ENCODE measurements at places on chromosomes 1 and 21.
A peak's percentile ranks its signal among the peaks of the same experiment; 100 is the strongest.

- DNase-seq: no peak
Measured at GRCh38 chr1:58031416-58031815, 515.1 kb downstream of the OMA1 start.

DNA sequence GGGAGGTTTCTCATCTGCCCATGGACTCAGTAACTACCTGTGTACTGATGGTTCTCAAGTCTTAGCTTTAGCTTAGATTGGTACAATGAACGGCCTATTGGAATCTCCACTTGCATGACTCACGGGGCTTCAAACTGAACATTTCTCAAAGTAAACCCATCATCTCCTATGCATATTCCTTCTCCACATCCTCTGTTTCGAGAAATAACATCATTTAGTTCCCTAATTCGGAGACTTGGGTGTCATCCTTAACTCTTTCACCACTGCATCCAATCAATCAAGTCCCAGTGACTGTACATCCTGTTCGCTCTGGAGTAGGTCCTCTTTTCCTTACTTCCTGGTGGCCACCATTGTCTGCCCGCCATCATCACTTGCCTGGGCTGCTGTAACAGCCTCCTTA, 55.8 kb downstream of the LGR6 start:
- no peak for DNase-seq

DNA sequence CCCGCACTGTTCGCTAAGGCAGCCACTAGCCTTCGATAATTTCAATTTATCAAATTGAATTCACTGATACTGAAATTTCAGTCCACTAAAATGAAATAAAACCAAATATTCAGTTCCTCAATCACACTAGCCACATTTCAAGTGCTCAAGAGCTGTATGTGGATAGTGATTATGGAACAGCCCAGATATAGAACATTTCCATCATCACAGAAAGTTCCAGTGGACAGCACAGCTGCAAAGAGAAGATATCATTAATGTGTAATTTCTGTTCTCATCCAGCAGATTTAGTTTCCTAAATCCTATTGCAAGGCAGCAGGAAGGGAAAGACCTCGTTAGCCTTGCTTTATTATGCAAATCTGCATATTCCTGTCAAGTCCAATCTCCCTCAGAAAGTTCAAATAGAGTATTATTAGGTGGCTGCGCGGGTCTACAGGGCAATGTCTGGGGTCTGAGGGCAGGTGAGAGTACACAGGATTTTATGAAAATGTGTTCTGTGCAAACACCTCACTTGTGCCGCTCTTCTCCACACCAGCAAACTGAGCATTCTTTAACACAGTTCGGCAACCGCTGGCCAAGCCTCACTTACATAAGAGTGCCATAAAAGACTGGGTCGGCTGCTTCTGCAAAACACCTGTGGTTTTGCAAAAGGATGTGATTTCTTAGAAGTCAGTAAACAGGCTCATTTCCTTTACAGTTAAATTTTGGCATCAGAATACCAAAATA, 22.4 kb downstream of the CAPZB start:
- DNase-seq: no peak

DNA sequence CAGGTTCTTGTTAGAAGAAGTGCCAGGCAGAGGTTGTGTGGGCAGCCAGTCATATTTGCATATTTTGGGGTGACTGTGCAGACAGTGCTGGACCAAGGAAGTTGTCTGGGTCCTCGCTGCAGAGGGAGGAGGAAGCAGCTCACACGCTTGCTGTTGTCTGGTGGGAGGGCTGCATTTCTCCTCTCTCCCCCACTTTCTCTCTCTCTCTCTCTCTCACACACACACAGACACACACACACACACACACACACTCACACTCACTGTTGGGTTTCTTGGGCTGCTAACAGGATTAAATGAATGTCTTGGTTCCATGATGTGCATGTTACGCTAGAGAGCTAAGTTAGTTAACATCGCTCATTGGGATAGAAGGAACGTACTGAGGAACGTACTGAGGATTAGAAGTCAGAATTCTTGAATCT, 72.9 kb downstream of the AGPAT3 start:
- DNase-seq: no peak

DNA sequence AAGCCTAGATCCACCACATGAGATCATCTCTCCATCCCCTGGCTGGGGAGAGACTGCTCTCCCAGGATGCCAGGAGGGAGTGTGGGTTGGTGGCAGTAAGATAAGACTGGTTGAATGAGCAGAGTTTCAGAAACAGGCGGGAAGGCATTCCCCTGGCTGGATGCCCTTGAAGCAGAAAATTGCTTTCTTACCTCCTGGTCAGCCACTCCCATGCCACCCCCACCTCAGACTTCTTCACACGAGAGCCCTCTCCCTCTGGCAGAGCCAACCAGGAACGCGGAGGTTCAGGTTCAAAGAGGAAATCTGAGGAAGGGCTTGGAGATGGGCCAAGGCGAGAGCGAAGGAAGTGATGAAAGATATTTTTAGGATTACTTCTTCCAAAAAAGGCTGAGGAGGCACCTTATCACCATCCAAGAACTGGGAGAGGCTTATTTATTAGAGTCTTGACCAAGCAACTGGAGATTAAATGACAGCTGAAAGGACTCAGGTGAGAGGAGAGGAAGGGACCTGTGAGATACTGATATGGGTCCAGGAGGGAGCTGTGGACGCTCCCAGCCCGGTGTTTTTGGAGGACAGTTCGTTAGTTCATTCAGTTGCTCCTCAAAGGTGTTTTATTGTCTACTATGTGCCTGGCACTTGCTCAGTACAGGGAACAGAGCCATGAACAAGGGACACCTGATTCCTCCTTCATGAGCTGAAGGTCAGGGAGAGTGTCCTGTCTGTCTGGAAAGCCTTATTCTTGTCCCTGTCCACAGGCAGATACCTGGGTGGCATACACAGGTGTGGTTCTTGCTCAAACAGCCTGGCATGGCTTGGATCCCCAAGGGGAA, 18.9 kb upstream of the SLC26A9 start:
- DNase-seq: peak; percentile 86

DNA sequence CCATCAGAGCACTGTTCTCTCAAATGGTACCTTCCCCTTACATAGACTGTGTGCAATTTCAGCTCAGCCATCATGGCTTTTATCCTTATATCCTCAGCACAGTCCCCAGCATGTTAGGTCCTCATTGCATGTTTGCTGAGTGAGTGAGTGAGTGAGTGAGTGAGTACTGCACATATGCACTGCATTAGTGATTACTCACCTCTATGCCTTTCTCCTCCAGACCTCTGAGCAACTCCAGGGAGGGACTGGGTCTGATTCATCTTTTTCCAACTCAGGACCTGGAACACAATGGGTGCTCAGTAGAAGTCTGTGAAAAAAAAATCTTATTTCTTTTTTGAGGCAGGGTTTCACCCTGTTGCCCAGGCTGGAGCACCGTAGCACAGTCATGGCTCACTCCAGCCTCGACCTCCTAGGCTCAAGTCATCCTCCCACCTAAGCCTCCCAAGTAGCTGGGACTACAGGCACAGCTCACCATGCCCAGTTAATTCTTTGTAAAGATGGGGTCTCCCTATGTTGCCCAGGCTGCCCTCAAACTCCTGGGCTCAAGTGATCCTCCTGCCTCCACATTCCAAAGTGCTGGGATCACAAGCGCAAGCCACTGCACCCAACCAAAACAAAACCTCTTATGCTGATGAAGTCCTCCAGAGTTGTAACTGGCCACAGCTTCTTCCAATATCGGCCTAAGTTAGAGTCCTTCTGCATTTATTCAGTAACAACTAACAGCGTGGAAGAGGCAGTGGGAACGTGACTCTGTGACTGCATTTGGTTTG, 23.7 kb downstream of the RNU5D-1 start:
- no peak for DNase-seq

- DNase-seq: no peak
Measured at GRCh38 chr1:25795211-25795610, 4.8 kb upstream of the SELENON start.

DNA sequence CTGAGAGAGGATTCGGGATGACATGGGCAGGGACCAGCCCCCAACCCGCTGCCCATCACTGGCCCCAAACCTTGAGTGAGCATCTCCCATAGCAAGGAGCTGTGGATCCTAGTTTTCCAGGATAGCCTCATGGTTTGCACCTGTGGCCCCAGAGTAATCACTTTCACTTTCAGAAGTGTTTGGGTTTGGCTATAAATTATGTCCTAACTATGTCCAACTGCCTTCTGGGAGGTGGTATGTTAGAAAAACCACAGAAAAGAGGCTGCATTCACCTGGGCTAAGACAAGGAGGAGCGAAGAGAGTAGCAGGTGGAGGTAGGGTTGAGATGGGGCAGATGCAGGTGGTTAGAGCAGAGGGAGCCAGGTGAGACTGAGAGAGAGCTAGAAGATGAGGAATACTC, 19.4 kb upstream of the CLIC6 start:
- DNase-seq: no peak

GRCh38 chr1:182032251-182032650, 29.3 kb downstream of the ZNF648 start:
- DNase-seq: no peak

GRCh38 chr1:89382479-89382878, 18.6 kb downstream of the GBP6 start:
- no peak for DNase-seq

DNA sequence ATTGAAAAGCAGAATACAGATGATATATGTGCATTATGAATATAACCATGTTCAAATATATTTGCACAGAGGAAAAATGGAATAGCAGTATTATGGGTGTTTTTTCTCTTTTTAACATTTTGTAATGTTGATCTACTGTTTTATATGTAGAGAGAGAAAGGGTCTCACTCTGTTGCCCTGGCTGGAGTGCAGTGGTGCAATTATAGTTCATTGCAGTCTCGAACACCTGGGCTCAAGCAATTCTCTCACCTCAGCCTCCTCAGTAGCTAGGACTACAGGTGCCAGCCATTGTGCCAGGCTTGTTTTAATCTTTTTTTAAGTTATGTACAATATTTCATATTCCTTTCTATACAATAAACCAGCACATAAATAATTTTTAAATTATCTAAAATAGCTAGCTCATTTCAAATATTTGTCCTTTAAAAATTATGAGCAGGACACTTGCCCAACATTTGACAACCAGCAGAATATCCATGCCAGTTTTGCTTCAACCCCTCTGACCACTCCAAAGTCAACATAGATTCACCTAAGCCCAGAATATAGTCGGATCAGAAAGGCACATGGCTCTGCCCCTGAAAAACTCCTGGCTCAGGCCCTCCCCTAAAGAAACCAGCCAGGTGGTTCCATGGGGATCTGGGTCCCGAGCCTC, 29.8 kb downstream of the ZNF281 start:
- no peak for DNase-seq

GRCh38 chr1:11501491-11501897, 22.5 kb downstream of the DISP3 start:
- DNase-seq: no peak

GRCh38 chr1:218983848-218984247, 189.8 kb upstream of the LYPLAL1 start:
- no peak for DNase-seq

- DNase-seq: no peak
Measured at GRCh38 chr1:40392221-40392620, 18.7 kb downstream of the SMAP2 start.

DNA sequence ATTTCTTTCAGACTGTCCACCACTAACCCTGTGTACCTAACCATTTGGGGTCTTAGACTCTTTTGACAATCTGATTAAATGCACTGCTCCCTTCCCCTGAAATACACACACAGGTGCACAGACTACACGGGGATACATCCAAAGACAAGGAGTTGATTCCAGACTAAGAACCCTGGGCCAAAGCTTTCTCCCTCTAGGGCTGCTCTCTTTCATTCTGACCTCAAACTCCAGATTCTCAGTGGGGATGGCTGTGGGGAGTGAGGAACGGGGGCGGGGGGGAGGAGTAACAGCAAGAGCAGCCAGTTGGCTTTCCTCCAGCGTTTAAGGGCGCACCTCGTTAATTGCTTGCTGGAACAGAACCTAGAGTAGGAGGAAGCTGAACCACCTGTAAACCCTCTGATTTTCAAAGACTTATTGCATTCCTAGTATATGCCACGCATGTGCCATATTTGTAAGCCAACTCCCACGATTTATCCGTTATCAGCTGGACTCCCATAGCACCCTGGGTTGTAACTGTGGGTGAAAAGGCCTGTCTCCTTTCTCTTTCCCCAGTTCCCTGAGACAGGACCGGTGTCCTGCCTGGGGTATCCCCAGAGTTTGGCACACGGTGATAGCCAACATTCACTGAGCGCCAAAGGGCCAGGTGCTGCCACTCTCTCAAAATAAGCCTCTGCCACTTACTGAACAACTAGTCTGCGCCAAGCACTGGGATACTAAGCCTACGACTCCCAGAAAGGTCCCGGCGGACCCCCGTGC, 920 bp downstream of the MTHFR start:
- no peak for DNase-seq

DNA sequence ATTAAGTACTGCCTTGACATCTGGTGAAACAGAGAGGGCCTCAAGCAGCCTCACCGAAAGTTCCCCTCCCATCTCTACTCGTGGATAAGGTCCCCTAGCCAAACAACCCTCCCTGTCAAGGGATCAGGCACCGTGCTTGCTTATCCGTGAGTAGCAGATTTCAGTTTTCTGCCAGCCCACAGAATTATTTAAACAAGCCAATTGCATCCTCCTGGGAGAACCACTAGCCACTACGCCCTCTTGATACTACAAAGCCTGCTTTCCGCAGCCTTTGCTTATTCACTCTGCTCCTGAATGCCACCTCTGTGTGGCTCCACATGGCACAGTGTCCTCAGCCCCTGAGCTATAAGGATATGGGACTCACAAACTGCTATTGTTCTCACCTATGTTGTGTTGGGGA, 5.9 kb upstream of the TFF2 start:
- DNase-seq: no peak

GRCh38 chr1:191125950-191126349, 648.3 kb upstream of the BRINP3 start:
- no peak for DNase-seq

DNA sequence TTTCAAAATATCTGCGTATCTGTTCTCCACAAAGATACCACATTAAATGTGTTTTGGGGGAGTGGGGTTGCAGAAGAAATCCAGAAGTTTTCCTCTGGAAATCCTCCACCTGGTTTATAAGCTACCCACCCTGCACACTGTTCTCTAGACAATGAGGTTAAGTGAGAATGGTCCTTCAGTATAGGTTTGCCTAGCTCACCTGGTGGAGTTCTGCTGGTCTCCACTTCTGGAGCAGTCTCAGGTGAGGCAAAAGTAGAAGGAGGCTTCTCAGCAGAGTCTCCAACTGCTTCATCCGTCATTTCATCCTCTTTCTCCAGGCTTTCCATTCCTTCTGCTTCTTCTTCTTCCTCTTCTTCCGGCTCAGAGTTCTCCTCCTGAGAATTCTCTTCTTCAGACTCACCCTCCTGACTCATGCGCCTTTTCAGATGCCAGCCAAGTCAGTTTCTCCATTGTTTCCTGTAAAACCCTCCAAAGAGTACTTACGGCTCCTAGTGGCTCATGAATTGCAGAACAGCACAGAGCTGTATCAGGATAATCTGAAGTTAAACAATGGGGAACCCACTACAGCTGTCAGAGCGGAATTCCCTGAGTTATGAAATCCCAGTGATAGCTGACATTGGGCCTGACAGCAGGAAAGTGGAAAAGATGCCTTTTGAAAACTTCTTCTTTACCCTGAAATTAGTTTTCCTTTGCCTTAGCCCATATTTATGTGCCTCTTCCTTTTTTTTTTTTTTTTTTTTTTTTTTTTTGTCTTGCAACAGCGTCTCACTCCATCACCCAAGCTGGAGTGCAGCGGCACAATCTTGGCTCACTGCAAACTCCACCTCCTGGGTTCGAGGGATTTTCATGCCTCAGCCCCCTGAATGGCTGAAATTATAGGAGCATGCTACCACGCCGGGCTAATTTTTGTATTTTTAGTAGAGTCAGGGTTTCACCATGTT, 38.5 kb downstream of the MSTO1 start:
- DNase-seq: peak; percentile 63

- no peak for DNase-seq
Measured at GRCh38 chr1:101293461-101294051, 56.7 kb downstream of the S1PR1 start.
